CD4-positive, alpha-beta T cell treated with Interleukin-2 at 100 ng/mL for 4 hours (primary cell): ENCODE measurements at places on chromosomes 2 and 18.
A peak's percentile ranks its signal among the peaks of the same experiment; 100 is the strongest.

GRCh38 chr2:232518844-232519243, 1.3 kb upstream of the PRSS56 start:
- DNase-seq = no peak

DNA sequence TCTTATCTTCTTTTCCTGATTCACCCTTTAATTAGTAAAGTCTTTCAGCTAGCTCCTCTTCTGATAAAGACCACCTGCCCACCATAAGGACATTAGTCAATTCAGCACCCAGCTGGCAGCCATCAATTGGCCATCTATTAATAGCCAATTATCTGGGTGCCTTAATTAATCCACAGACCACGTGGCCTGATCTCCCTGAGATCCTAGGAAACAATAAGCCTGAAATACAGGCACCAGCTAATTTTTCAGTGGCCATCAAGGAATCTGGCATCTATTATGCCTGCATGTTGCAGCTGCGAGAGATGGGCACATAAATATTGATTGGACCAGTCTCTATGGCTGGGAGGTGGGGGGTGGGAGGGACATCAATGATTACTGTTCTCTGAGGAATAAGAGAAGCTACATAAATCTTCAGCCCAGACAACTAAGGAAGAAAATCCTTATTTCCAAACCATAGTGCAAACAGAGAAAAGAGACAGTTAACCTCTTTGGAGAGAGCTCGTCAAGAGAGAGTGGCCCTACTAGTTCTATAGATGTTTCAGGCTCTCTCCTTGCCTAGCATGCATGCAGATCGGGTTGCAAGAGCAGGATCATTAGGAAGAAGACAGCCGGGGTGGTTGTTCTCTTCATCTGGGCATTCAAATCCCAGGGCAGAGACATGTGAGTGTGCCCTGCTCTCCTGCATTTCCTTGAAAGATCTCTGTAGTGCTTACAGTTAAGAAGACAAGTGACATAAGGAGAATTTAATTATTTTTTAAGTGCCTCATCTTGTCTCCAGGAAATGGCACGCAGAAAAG, 8.7 kb downstream of the GALNT14 start:
- DNase-seq = no peak

DNA sequence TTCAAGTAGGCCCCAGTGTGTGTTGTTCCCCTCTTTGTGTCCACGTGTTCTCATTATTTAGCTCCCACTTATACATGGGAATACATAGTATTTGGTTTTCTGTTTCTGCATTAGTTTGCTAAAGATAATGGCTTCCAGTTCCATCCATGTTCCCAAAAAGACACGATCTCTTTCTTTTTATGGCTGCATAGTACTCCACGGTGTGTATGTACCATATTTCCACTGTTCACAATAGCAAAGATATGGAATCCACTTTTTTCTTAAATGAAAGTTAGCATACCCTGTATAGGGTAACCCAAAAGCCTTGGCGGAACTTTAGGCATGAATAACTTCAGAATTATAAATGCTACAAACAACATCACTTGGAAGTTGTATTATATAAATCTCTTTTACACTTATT, 83.4 kb upstream of the NDUFV2 start:
- no peak for DNase-seq

- no peak for DNase-seq
Measured at GRCh38 chr2:45889620-45890370, 238.3 kb downstream of the PRKCE start.

- DNase-seq = peak; percentile 57
Measured at GRCh38 chr2:203993560-203993959, 57.0 kb downstream of the ICOS start.

- DNase-seq = no peak
Measured at GRCh38 chr2:60554074-60554645, 706 bp upstream of the BCL11A start.

DNA sequence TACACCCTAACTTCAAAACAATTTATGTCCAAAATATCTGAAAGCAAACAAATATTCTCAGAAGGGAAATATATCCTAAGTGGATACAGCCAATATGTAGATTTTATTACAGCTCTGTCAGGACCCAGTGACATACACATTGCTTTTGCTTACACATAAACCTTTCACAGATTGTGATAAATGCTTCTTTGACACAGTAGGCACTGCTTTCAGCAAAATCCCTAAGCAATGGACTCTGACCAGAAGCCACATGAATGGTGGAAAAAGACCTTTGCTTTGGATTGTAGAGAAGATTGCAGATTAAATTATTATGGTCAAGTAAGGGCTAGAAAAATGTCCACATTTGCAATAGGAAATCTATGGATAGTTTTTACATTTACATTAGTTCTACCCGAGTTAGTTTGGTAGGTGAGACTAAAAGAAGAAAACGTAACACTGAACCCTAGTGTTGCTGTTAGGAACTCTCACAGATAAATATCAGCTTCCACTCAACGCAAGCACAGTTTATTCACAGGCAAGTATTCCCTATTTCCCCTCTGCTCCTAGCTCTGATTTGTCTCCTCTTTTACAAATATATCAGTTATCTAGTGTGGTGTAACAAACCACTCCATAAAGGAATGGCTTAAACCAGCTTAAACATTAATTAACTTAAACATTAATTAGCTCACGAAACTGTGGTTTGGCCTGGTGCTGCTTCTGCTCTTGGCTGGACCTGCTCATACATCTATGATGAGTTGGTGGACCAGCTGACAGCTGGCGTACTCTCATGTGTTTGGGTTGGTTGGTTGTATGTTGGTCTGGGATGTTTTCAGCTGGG, 23.6 kb upstream of the SERPINE2 start:
- no peak for DNase-seq

GRCh38 chr18:50820901-50821520, 1.2 kb upstream of the MRO start:
- no peak for DNase-seq

- no peak for DNase-seq
Measured at GRCh38 chr18:75116809-75117208, 92.1 kb downstream of the PTGR3 start.

DNA sequence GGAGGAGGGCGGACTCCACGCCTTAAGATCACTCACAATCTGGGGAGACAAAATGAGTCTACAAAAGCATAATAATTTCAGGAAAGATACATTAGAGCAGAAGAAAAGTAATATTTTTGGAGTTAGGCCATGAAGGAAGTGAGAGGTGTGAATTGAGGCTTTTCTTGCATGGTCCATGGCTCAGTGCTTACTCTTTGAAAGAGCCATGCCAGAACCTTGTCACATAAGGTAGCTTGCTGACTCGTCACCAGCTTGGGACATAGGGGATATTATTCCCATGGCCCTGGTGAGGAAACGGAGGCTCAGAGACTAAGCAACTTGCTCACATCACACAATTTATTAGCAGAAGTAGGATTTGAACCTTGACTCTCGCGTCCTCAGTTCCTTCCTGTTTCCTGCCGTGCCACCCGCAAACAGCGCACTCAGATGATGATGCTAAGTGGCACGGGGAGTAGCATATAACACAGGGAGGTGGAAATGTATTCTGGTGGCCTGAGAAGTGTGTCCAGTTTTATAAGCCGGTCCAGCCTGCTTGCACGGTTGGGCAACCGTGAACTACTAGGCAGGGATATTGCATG, 312.2 kb upstream of the EPAS1 start:
- DNase-seq = no peak

- no peak for DNase-seq
Measured at GRCh38 chr2:146438246-146438645, 1406.6 kb upstream of the ACVR2A start.

DNA sequence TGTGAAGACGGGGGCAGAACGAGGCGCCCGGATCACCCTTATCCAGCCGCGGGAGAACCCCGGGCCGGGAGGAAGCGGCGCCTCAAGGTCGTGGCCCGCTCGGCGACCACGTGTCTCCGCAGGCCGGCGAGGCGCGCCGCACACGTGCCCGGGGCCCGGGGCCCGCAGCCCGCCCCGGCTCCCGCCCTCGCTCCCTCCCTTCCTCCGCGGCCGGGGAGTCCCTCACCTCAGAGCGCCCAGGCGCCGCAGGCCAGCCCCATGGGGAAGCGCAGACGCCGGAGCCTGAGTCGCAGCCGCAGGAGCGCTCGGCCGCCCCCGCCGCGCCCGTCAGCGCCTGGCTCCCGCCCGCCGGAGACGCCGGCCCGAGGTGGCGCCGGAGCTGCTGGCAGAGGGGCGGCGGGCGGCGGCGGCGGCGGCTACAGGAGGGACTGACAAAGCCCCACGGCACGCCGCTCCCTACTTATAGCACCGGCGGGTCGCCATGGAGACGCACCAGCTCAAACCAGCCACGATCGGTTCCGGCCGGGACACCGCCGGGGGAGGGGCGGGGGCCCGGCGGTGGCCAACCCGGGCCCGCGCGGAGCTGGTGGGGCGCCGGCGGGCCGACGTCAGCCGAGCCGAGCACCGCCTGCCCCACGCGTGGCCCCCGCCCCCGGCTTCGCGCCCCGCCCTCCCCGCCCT, at the start of gene ODC1:
Gene ODC1 (minus strand): TSS at position 433 of the 681 bp plus-strand sequence. CDS start 3,295 bp downstream, outside the sequence.
- DNase-seq = peak; percentile 98

DNA sequence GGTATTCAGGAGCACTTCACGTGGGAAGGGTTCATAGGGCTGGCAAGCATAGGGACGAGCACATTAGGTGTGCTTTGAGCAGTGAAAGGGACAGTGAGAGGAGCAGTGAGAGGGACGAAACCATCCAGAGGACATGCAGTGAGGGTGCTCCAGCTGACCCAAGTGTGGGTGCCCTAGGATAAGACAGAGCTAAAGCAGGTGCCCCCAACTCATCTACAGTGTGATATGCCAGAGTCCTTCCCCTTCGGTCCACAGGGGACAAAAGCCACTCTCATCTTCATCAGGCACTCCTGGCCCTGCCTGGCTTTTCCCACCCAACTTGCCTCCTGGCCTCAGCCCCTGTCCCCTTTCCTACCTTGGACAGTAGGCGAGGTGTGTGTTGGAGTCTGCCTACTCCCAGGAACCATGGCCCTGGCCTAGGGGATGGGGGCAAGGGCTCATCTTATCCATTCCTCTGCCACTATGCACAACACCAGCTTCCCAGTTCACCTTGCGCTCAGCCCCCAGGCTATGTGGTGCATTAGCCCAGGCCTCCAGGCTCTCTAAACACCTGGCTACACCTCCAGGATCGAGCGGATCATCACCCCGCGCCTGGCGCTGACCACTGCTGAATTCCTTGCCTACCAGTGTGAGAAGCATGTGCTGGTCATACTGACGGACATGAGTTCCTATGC, 16.1 kb upstream of the ANKRD53 start:
- DNase-seq = no peak

GRCh38 chr2:128803222-128803621, 484.6 kb upstream of the HS6ST1 start:
- DNase-seq = no peak

- DNase-seq = no peak
Measured at GRCh38 chr2:143463719-143464118, 334.5 kb downstream of the ARHGAP15 start.

GRCh38 chr2:150487537-150488429, at the start of gene RND3:
Gene RND3, minus strand, starts transcription at chr2:150487667. Its CDS starts 250 bp downstream, at chr2:150487417.
- peak; percentile 2 for DNase-seq

GRCh38 chr2:192940767-192941166, 746.0 kb upstream of the TMEFF2 start:
- no peak for DNase-seq

GRCh38 chr2:16666449-16666801, 791 bp upstream of the CYRIA start:
- DNase-seq = no peak

DNA sequence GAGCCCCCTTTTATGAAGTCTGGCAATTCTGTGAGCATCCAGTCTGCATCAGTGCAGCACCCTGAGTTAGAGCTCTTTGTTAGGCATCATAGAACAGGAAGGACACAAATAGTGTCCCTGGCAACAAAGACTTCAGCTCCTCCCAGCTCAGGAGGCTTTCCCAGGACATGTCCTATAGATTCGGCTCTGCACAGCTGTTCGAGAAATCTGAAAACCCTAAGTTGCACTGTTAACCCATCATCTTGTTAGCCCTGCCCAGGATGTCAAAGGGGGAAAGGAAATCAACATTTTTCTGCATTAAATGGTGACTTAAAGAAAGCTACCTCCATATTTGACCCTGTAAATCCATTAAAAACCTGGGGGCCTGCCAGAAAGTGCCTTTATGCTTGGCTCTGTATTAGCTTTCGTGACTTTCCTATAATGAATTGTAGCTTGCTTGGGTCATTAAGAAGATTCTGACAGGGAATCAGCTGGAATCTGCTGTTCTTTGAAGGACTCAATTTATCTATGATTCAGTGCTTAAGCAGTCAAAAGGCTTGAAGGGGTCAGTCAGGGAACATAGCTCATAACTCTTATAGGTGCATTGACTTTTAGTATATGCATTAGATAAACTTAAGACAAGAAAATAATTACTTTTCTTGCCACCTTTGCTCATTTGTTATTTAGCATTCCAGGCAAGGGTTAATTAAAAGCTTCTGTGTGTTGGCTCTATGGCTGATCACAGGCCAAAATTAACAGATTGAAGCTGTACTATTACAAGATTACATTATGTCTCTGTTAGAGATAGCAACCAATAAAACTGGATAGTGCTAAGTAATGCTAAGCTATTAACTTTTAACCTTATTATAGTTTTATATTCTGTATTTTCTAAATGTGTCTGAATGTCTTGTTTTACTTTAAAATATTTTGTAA, 20.6 kb downstream of the ERMN start:
- DNase-seq = no peak

GRCh38 chr2:180707884-180708205, 272.6 kb upstream of the UBE2E3 start:
- no peak for DNase-seq

DNA sequence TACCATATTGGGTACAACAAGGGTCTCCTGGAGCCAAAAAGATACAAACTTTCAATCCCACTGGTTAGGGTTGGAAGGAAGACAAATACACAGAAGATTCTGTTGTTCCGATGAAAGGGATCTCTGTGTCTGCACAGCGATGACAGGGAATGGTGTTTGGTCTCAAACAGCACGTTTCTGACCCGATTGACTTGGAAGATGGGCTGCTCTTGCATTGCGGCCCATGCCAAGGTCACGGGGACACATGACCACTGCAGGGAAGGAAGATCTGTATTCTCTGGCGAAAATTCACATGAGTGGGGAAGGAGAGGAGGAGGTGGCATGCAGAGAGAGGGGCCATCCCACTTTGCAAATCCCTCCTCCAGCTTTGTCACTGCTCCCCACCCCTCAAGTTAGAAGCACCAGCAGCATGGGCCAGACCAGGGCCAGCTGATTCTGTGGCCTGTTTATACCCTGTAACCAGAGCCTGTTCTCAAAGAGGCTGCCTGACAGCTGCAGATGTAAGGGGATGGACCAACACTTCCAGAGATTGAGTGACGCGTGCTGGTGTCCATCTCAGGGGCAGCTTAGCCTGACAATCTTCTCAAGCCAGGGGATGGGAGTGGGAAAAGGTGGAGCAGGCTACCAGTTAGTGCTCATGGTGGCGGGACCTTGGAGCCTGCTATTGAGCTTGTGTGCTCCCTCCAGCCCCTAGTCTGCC, 57.2 kb downstream of the TNP1 start:
- no peak for DNase-seq

- DNase-seq = no peak
Measured at GRCh38 chr18:48713309-48713708, 174.5 kb downstream of the CTIF start.

GRCh38 chr2:36172824-36173223, 182.8 kb upstream of the CRIM1 start:
- DNase-seq = no peak

DNA sequence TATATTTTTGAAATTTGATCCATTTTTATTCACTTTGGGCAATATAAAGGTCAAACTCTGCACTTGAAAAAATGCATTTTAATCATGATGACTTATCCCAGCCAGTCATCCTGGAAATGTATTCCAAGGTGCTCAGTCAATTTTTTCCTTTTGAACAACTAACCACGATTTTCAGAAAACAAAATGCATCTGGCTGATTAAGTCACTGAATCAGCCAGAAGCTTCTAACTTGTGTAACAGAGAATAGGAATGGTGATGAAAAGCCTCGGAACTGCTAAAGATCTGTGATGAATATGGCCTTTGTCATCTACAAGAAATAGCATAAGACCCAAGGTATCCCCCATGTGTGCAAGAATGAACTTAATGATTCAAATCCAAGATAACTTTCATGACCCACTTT, 572.7 kb downstream of the EPHA4 start:
- no peak for DNase-seq
